ENCODE measurements at places on chromosomes 4 and X. TPM values are rescaled to one million over a fixed set of nuclear protein-coding genes. Genes with fewer than 3 reads are reported as not detected.

DNA sequence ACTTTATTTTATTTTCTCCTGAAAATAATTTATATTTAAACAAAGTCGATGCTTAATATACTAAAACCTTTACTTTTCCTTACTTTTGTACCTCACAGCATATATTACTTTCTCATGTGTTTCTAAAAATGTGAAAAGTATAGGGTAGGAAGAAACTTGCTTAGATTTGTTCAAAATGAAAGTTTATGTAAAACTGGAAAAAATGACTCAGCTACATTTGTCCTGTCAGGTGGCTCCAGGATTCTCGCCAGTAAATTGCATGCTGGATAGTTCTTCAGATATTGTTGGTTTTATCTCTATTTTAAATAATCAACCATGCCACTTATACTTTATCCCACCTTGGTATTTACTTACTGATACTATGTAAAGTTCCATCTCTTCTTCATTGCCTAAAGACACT is 159.2 kb upstream of the NDST4 start:
- no peaks in the 10 kb centered on the region for H3K36me3 ChIP-seq
- H3K27me3 ChIP-seq, result no peaks in the 10 kb centered on the region
- peaks cover 7% of the 10 kb centered on the region for H3K4me1 ChIP-seq
- H3K4me3 ChIP-seq, result no peak overlapping the region
- DNase-seq, result no peak

DNA sequence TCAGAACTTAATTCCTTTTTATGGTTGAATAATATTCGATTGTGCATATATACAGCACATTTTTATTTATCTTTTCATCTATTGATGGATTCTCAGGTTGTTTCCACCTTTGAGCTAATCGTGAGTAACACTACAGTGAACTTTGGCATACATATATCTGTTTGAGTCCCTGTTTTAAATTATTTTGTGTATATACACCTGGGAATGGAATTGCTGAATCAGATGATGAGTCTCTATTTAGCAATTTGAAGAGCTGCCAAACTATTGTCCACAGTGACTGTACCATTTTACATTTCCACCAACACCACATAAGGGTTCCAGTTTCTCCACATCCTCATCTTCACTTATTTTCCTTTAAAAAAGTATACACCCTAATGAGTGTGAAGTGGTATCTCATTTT is 166.2 kb upstream of the FGF13 start:
- no peak overlapping the region for H3K4me3 ChIP-seq
- DNase-seq, result no peak
- H3K36me3 ChIP-seq, result no peaks in the 10 kb centered on the region
- no peaks in the 10 kb centered on the region for H3K4me1 ChIP-seq

DNA sequence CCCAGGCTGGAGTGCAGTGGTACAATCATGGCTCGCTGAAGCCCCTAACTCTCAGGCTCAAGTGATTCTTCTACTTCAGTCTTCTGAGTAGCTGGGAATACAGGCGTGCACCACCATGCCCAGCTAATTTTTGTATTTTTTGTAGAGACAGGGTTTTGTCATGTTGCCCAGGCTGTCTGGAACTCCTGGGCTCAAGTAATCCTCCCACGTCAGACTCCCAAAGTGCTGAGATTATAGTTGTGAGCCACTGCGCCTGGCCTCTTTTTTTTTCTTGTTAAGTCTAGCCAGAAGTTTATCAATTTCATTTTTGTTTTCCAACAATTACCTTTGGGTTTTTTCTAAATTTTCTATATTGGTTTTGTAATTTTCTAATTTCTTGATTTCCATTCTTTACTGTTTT is 100.6 kb downstream of the GC start:
- no peaks in the 10 kb centered on the region for H3K36me3 ChIP-seq
- peaks cover 5% of the 10 kb centered on the region for H3K27me3 ChIP-seq
- no peak overlapping the region for H3K27ac ChIP-seq
- H3K4me3 ChIP-seq, result no peak overlapping the region

- DNase-seq, result no peak
- H3K36me3 ChIP-seq, result no peaks in the 10 kb centered on the region
- H3K27me3 ChIP-seq, result peaks cover 45% of the 10 kb centered on the region
- no peak overlapping the region for H3K27ac ChIP-seq
These were observed 1.3 kb downstream of the FAM149A start for GRCh38 chr4:186105647-186106321.

DNA sequence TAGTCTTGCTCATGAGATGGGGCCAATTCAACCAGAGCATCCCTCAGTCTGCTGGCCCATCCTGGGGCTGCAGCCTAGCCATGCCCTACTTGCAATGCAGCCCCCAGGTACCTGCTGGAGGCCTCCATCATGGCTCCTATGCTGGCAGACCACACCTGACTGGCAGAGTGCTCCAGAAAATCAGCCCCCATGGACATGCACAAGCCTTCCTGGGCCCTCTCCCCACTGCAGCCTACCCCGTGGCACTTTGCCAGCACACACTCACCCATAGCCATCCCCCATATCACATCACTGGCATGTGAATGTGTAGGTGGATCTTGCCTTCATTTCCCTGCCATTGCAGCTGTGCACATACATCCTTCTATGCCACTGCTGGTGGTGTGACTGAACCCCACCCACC is 381.8 kb downstream of the UBE2NL start:
- H3K27ac ChIP-seq, result no peak overlapping the region
- H3K4me3 ChIP-seq, result no peak overlapping the region
- no peaks in the 10 kb centered on the region for H3K27me3 ChIP-seq
- no peaks in the 10 kb centered on the region for H3K36me3 ChIP-seq
- DNase-seq, result no peak
- no peaks in the 10 kb centered on the region for H3K4me1 ChIP-seq

DNA sequence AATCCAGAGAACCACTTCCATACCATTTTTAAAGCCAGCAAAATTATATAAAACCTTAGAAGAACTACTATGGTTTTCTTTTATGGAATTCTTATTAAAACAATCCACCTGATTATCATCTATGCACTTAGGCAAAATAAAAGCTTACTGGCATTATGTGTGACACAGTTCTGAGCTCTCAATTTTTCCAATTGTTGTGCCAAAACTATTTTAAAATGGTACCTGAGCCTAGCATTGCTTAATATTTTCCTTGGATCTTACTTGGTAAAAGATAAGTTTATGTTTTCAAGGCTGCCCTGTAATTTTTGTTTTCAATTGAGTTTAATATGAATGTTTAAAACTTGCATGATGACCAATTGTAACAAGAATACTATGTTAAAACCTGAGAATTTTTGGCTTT is 201.3 kb downstream of the MAD2L1 start:
- peaks cover 2% of the 10 kb centered on the region for H3K27me3 ChIP-seq
- H3K4me3 ChIP-seq, result no peak overlapping the region
- H3K36me3 ChIP-seq, result no peaks in the 10 kb centered on the region

DNA sequence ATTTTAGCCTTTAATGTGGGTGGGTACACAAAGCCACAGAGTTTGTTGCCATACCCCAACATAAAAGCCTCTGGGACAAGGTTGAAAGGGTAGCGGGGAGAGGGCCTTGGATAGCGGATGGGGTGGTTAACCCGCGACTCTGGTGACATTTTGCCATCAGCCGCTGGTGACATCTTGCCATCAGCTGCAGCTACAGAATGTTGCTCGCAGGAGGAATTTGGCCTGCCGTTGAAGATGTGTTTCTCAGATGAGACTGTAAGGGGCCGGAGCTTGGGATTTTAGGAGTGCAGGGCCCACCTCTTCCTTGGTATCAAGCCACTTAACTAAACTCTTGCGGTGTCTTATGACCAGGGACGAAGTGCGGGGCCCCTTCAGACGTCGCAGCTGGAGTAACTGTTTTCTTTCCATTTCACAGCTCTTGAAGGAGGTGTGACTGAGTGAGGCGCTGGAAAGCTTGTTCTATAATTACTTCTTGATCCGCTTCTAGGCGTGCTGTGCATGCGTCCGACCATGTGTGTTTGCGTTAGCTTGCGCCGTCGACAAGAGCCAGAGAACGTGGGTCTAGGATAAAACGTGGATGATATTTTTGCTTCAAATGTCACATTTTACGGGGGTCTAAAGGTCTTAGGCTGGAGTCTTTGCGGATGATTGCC is 820 bp upstream of the RASL11B start:
- H3K4me3 ChIP-seq, result peak overlapping the region; percentile 63
- H3K4me1 ChIP-seq, result peaks cover 9% of the 10 kb centered on the region
- peak; percentile 14 for DNase-seq
- H3K27ac ChIP-seq, result peak overlapping the region; percentile 73

DNA sequence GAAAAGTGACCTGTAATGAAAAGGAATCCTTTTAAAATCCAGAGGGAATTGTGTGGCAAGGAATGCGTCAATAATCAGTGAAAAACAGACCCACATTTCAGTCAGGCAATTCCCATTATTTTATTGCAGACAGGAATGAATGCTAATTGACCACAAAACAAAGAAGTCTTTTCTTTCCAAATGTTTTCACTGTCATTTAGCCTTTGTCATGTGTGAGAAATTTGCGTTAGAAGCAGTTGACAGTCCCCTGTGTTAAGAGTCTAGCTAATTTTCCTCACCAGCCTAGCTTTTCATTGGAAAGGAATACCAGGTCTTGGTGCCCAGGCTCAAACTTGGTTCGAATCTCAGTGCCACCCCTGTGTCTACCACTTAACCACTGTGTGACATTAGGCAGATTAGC is 83.4 kb downstream of the KIT start:
- no peak overlapping the region for H3K27ac ChIP-seq
- H3K27me3 ChIP-seq, result no peaks in the 10 kb centered on the region
- H3K4me3 ChIP-seq, result no peak overlapping the region
- no peaks in the 10 kb centered on the region for H3K36me3 ChIP-seq
- DNase-seq, result no peak

DNA sequence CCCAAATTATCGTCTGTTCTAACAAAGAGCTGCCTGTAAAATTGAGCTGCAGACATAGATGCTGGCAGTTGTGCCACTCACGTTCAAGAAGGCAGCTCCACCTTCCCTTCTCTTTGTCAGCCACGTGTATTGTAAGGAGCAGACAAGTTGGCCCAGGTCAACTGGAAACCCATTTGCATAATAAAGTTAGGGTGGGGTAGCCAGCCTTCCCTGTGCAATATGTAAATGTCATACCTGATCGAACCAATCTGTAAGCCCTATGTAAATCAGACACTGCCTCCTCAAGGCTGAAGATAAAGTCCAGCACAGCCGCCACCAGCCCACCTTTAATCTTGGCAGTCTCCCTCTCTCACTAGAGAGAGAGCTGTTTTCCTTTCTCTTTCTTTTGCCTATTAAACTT is 117.2 kb downstream of the TMEM144 start:
- H3K4me3 ChIP-seq, result no peak overlapping the region
- DNase-seq, result no peak
- no peaks in the 10 kb centered on the region for H3K4me1 ChIP-seq
- H3K27ac ChIP-seq, result no peak overlapping the region
- H3K36me3 ChIP-seq, result no peaks in the 10 kb centered on the region
- no peaks in the 10 kb centered on the region for H3K27me3 ChIP-seq

DNA sequence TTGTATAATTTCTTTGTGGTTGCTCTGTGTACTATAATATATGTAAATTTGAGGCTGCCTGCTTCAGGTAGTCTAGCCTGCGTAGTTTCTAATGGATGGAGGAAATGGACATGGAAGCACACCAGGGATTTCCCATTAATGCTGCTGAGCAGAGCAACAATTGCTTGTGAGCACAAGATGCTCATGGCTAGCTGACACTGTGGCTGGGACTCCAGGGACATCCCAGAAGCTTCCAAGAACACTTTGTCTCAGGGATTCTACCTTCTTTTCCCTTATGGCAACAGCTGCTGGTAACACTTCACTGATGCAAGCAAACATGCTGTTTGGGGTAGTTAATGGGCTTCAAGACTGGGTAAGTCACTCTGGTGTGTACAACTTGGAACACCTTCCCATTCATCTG is 66.1 kb downstream of the TENT5D start:
- H3K27ac ChIP-seq, result no peak overlapping the region
- DNase-seq, result no peak
- H3K4me3 ChIP-seq, result no peak overlapping the region
- H3K36me3 ChIP-seq, result no peaks in the 10 kb centered on the region
- no peaks in the 10 kb centered on the region for H3K4me1 ChIP-seq

DNA sequence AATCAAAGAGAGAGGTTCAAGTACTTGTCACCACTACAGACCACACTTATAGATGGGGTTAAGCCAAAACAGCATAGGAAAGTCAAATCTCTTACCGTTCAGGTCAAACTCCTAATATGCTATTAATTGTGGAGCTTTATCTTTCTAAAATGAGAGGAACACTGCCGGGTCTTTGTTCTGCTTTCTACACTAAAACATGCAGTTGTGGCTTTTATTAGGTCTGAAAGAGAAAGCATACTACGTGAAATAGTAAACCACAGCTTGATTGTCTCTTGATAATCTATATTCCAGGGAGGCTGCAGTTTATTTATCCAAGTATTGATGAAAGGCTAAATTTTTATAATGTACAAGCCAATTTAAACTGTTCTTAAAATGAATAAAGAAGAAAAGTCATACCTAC is 12.3 kb upstream of the INPP4B start:
- no peak for DNase-seq
- H3K27me3 ChIP-seq, result peaks cover 2% of the 10 kb centered on the region
- no peaks in the 10 kb centered on the region for H3K4me1 ChIP-seq
- H3K36me3 ChIP-seq, result no peaks in the 10 kb centered on the region

DNA sequence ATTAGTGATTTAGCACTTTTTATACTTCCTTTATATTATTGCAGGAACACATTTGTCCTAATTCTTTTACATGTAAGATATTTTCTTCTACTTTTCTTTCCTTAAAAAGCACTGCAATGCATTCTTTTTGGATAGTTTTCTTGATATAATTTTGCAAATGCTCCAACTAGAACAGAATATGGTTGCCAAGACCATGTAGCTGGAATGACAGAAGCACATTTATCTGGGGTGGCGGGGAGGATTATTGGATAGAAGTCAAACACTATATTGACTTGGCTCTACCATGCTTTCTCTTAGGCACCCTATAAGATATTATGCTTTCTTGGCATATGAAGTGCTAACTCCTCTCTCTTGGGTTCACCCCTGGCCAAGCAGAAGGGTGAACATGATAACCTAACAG is 983.5 kb downstream of the FAT4 start:
- DNase-seq, result no peak
- no peaks in the 10 kb centered on the region for H3K36me3 ChIP-seq
- no peaks in the 10 kb centered on the region for H3K4me1 ChIP-seq
- no peak overlapping the region for H3K4me3 ChIP-seq

DNA sequence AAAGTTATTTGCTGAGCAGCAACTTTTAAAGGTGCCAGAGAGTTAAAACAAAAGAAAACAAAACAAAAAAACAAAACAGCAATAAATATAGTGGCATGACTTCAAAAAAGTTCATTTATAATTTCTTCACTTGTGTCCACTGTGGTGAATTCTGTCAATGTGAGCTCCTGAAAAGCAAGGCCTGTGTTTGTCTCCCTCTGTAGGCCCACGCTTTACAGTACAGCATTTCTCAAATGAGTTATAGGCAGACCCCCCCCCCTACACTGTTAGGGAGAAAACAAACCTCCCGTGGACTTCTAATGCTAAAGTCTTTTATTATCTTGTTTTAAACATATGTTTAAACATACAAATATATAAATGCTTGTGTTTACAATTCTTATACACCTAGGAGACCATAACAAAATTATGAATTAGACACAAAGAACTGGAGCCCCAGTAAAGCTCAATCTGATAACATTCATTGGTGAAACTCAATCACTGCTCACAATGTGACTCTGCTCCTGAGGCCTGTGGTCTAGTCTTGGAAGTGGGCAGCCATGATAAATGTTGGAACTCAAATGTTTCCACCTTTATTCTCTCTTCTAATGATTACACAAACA is 47.0 kb upstream of the SCOC start:
- DNase-seq, result peak; percentile 31
- H3K4me3 ChIP-seq, result no peak overlapping the region
- H3K36me3 ChIP-seq, result no peaks in the 10 kb centered on the region
- peaks cover 4% of the 10 kb centered on the region for H3K4me1 ChIP-seq

Gene TMEM154
- 21.2 TPM for total RNA-seq

Gene HHIP
- total RNA-seq, result not detected

Gene LIMCH1
- not detected for total RNA-seq

Gene STIM2
- 36.4 TPM for total RNA-seq

Gene GPM6B
- 0.14 TPM for total RNA-seq

Gene SPOCK3
- total RNA-seq, result not detected

Gene RPGR
- total RNA-seq, result 6.4 TPM

Gene LONRF3
- 1.7 TPM for total RNA-seq
